Activated CD8-positive, alpha-beta memory T cell treated with anti-CD3 and anti-CD28 coated beads for 4 hours (primary cell): ENCODE measurements at places on chromosomes 7 and 10.
A peak's percentile ranks its signal among the peaks of the same experiment; 100 is the strongest.

GRCh38 chr7:123367031-123367430 lies 167.3 kb upstream of the SLC13A1 start:
- no peak for DNase-seq

DNA sequence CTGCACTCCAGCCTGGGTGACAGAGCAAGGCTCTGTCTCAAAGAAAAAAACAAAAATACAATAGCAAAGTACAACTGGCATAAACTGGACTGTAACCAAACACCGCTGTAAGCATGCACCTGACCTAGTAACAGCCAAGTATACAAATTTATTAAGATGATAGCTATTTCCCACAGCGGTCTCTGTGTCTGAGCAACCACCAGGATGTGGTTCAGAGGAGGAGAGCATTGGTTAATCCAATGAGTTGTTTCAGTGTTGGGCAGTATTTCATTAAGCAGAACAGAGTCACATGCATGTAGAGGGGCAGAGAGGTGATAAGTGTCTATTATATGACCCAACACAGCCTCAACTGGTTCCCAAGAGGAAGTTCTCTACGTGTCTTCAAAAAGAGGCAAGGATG lies 4.0 kb downstream of the SLC16A12 start:
- no peak for DNase-seq

DNA sequence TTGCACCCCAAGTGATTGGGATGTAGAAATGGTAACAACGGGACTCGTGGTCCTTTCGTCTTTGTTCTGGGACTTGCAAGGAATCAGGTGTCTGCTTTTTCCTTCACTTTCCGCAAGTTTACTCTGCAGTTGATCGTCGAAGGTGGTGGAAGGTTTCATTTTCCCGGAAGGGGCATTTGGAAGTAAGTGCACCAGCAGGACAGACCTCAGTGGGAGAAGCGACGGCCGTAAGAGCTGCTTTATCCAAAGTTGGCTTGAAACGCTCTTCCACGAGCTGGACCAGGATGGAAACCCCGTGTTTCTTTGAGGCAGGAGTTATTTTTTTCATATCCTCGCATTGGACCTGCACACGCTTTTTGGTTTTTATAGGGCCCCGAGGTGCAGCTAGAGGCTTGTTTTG lies 1.2 kb downstream of the BRI3 start:
- DNase-seq: no peak

- no peak for DNase-seq
Measured at GRCh38 chr10:11210211-11210922, 192.7 kb downstream of the CELF2 start.

- DNase-seq: no peak
Measured at GRCh38 chr10:48533951-48534720, 70.7 kb downstream of the ARHGAP22 start.

DNA sequence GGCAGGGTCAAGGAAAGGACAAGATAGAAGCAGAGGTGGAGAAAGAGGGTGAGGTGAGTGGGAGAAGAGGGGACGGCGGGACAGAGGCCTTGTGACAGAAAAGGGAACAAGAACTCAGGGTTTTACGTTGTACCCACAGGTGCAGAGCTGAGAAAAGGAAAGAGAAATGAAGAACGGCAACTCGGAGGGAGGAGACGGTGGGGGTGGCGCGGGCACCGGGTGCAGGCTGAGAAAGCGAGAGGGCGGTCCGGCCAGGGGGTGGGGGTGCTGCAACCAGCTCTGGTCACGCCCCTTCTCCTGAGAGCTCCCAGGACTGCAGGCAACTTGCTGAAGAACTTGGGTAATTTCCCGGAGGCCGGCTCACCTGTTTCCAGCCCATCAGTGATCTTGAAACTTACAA lies 65.3 kb downstream of the CARD11 start:
- DNase-seq: peak; percentile 71

DNA sequence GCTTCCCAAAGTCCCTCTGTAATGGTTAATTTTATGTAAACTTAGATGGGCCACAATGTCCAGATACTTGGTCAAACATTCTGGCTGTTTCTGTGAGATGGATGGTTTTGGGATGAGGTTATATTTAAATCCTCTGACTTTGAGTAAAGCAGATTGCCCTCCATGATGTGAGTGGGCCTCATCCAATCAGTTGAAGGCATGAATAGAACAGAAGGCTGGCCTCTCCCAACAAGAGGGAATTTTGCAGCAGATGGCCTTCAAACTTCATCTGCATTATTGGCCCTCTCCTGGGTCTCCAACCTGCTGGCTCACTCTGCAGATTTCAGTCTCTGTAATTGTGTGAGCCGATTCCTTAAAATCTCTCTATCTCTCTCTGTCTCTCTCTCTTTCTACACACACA lies 362.3 kb downstream of the GRID1 start:
- DNase-seq: no peak

DNA sequence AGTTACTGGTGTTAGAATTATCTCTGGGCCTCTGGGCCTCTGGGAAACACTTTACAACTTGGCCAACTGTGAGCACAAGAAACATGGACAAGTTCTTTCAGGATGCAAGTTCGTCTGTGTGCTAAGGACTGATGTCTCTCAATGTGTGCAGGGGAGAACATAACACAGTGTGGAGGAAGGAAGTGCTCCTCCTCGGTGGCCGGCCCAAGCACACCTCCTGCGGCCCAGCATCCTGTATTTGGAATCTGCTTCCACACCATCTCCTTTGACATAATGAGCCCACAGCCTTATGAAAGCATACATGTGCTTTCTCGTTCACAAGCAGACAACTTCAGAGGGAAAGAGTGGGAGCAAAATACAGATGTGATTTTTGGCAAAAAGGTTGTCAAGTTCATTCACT lies 59.0 kb downstream of the MTPN start:
- DNase-seq: no peak

- DNase-seq: no peak
Measured at GRCh38 chr10:102801978-102802377, 35.2 kb downstream of the CYP17A1 start.

DNA sequence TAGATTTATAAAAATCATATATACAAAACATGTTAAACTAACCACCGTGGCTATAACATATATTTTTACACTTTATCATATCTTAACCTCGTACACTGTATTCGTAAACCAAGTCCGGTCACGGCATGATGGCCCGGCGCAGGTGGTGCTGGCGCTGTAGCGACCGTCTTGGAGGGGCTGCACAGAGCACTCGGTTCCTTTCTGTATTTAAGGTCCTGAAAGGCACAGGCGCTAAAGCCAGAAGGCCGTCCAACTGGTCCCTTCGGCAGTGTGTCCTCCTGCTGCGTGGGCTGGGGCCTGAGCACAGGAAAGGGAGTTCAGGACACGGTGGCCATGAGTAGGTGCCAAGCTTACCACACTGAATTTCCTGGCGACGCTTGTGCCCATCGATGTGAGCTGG lies 33.8 kb downstream of the AMZ1 start:
- DNase-seq: no peak

GRCh38 chr10:59829024-59829423 lies 75.8 kb upstream of the MRLN start:
- no peak for DNase-seq

GRCh38 chr7:124059375-124059774 lies 26.5 kb upstream of the TMEM229A start:
- no peak for DNase-seq

DNA sequence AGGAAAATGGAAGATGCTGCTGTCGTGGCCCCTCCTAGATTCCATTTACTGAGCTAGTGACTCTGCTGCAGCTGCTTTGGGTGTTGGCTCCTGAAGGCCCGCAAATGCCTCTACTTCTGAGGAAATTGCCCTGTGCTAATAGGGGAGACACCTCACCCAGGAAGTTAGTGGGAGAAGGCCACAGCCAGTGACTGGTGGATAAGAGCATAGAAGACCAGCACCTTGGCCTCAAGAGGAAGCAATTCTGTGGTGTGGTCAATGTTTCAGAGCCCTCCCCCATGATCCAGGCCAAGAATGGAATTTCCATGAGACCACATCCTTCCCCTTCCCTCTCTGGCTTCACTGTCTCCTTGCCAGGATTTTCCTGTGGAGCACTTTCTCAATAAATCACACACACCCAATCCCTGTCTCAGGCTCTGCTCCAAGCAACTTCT lies 25.0 kb upstream of the FZD1 start:
- DNase-seq: no peak

DNA sequence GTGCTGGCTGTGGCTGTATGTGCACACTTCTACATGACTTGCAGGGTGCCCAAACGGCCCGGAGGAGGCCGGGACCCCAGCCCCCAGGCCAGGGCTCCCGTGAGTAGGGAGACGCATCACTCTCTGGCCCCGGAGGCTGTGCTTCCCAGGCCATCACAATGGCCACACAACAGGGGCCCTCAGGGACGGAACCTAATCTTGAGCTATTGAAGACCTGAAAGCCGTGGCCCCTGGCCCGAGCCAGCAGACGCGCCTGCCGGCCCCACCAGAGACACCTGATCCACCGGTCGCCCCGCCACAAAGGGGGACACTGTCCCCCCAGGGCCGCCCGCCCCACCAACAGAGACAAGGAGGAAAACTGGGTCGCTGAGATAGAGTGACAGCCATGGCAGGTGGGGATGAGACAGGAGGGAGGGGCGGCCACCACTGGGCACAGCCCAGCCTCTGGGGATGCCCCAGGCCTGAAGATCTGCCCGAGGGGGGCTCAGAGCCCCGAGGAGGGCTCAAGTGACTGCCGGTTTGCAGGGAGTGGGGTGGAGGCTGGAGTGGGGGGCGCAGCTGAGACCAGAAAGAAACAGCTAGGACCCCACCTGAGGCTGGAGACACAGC lies 10.2 kb upstream of the LFNG start:
- DNase-seq: no peak

DNA sequence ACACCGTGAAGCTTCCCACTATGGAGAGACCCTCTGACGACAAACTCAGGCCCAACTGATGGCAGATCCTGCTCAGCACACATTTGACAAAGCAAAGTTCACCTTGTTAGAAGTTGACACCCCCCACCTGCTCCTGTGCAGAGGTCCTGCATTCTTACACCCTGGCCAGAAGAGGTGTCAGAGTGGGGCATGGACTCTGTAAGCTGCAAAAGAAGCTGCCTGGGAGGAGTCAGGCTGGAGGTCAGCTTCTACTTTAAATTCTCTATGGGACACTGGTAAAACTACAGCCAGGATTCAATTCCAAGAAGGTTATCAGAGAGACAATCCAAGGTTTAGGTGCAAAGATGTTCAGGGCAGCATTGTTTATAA lies 20.0 kb upstream of the TNS3 start:
- no peak for DNase-seq

DNA sequence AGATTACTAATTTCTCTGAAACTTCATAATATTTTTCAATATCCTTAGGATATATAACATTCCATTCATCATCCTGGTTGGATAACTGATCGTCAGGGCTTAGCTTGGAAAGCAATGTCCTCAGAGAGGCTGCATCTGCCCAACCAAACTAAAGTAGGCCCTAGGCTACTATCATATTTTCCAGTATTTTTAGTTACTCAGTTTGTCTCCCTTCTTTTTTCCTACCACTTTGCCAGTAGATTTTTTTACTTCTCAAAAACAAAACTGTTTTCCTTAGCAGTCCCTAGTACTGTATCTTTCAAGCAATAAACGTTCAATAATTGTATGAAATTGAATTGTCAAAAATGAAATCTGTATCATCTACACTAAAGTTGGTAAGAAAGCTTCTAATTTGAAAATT lies 452.0 kb downstream of the TFEC start:
- no peak for DNase-seq

GRCh38 chr10:110433740-110434139 lies 64.0 kb upstream of the DUSP5 start:
- DNase-seq: no peak

GRCh38 chr7:78191475-78192079 lies 393.0 kb downstream of the PHTF2 start:
- no peak for DNase-seq

DNA sequence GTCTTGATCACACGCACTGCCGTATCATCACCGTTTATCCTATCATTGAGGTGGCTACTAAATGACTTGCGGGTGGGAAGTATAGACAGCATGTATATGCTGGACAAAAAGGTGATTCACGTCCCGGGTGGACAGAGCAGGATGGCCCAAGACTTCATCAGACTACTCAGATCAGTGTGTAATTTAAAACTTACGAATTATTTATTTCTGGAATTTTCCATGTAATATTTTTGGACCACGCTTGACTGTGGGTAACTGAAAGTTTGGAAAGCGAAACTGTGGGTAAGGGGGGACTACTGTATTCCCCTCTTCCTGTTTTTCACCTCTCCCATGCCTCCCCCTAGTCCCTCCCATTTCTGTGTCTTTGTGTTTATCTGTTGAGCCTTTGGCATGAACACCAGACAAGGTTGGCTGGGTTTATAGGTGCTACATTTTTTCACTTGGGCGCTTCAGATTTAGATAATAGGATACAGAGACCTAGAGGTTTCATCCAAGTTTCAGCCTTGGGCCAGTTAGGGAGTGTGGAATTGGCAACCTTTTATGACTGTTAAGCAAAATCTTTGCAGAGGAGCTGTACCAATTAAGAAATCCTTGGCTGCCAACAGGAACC lies 55.8 kb downstream of the RBM20 start:
- no peak for DNase-seq

DNA sequence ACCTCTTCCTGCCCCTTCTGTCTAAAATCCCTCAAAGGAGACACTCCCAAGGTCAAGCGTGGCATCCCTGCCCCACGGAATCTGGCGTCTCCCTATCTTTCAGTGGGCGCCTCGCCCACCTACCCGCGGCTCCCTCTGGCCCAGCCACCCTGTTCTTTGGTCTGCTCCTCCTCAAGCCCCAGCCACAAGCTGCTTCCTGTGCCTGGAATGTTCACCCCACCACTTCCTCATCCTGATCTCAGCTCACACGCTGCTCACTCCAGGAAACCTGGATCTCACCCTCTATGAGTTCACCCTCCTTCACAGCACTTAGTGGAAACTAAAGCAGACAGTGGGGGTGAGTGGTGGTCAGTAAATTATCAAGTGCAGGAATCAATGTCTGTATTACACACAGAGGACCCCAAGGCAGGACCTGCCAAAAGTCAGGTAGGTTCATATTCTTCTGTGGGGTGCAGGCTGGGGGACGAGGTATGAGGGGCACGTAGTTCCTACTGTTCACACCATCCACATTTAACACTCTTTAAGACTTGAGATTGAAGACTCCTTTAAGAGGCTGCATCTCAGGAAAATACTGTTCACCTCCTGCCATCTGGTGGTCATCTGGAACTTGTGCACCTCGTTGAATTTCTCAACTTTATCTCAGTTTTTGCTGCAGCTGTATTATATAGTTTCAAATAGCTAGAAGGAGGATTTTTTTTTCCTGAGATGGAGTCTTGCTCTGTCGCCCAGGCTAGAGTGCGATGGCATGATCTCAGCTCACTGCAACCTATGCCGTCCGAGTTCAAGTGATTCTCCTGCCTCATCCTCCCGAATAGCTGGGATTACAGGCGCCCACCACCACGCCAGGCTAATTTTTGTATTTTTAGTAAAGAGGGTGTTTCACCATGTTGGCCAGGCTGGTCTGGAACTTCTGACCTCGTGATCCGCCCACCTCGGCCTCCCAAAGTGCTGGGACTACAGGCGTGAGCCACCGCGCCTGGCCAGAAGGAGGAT lies 166.6 kb downstream of the ARHGAP21 start:
- DNase-seq: no peak

DNA sequence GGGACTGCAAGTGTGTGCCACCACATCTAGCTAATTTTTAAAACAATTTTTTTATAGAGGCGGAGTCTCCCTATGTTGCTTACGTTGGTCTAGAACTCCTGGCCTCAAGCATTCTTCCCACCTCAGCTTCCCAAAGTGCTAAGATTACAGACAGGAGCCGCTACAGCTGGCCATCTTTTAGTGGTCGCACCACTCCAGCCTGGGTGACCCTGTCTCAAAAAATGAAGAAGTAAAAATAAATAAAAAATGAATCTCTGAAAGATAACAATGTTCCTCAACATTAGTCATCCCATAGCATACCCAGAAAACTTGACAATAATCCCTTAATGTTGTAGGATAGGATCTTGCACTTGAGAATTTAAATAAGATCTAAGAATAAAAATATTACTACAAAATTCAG lies 18.2 kb downstream of the WBP1L start:
- no peak for DNase-seq
